LNCaP clone FGC (cell line): ENCODE measurements at places on chromosomes 5 and 9.

- no peak for DNase-seq
Observed at GRCh38 chr5:81817086-81817485, 66.2 kb upstream of the SSBP2 start.

- no peak for DNase-seq
Observed at GRCh38 chr9:447230-448025, 232.8 kb downstream of the DOCK8 start.

- DNase-seq = no peak
Observed at GRCh38 chr5:173624282-173624681, 7.8 kb upstream of the BOD1 start.

- no peak for DNase-seq
Observed at GRCh38 chr5:52283221-52283620, 504.5 kb upstream of the ITGA1 start.

DNA sequence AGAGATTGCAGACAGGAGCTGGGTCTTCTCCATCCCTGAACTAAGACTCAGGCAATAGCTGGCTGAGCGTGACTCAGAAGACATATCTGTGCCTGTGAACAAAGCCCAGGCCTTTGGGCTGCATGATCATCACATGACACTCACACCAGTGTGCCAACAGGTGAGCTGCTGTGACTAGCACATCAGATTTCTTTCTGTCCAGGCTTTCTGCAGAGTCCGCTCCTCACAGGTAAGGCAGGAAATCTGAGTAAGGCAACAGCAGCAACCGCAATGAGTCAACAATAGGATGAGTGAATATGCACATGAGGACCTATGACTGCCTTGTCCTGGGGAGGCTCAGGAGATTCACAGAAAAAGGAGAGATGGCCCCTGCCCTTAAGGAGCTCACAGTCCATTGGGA is 293.6 kb downstream of the ACTL7B start:
- no peak for DNase-seq

- DNase-seq = no peak
Observed at GRCh38 chr5:173327084-173327947, 898 bp downstream of the STC2 start.
